ENCODE measurements at places on chromosomes 2 and 18. TPM values are rescaled to one million over a fixed set of nuclear protein-coding genes. Genes with fewer than 3 reads are reported as not detected.

DNA sequence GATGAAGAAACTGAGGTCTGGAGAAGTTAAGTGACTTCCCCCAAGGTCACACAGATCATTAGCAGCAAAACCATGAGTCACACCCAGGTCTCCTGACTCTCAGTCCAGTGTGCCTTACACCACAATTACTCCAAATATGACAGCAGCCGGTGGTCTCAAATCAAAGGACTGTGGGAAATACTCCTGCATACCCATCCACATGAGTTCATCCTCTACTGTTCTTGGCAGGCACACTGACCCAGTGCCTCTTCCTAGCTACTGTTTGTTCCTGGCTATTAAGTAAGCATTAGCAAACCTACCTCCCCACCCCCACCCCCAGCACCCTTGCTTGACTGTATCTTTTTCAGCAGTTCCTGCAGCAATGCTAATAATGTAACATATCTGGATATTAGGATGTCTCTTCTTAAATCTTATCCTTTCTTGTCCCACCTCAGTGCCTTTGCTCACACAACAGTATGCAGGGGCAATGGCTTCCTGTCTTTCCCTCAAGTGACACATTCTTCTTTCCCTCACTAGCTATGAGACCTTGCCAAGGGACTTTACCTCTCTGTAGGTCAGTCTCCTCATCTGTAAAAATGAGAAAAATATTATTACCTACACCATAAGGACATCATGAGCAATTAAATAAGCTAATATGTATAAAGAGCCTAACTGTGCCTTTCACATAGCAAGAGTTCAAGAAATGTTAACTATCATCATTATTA, 46.2 kb downstream of the FAM98A start:
- no peaks in the 10 kb centered on the region for H3K36me3 ChIP-seq
- DNase-seq, result no peak
- H3K4me1 ChIP-seq, result no peaks in the 10 kb centered on the region
- H3K27ac ChIP-seq, result no peak overlapping the region
- H3K27me3 ChIP-seq, result peaks cover 5% of the 10 kb centered on the region

The GALR1 gene
- total RNA-seq, result not detected

DNA sequence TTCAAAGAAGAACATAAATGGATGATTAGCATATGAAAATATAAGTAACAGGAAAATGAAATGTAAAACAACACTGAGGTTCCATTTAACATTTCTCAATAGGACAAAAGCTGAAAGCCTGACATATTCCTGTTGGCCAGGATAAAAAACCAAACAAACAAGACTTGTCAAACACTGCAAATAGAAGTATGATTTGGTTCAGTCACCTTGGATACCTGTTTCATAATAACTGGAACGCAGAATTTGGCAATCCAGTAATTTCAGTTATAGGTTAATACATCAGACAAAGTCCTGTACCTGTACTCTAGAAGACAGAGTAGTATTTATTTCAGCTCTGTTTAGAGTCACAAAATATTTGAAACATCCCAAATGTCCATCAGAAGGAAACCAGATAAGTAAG, 16.5 kb upstream of the EVA1A start:
- H3K4me3 ChIP-seq, result no peak overlapping the region
- H3K4me1 ChIP-seq, result no peaks in the 10 kb centered on the region

The MYL12B gene
- 256 TPM for total RNA-seq

The ARHGEF4 gene
- not detected for total RNA-seq

The UGT1A8 gene
- total RNA-seq, result not detected

GRCh38 chr2:182499706-182500470, 73.1 kb upstream of the PDE1A start:
- H3K4me3 ChIP-seq, result no peak overlapping the region
- no peaks in the 10 kb centered on the region for H3K27me3 ChIP-seq
- DNase-seq, result no peak
- no peaks in the 10 kb centered on the region for H3K36me3 ChIP-seq
- no peaks in the 10 kb centered on the region for H3K4me1 ChIP-seq
- H3K27ac ChIP-seq, result no peak overlapping the region
